ENCODE measurements at places on chromosomes 13 and 19.

DNA sequence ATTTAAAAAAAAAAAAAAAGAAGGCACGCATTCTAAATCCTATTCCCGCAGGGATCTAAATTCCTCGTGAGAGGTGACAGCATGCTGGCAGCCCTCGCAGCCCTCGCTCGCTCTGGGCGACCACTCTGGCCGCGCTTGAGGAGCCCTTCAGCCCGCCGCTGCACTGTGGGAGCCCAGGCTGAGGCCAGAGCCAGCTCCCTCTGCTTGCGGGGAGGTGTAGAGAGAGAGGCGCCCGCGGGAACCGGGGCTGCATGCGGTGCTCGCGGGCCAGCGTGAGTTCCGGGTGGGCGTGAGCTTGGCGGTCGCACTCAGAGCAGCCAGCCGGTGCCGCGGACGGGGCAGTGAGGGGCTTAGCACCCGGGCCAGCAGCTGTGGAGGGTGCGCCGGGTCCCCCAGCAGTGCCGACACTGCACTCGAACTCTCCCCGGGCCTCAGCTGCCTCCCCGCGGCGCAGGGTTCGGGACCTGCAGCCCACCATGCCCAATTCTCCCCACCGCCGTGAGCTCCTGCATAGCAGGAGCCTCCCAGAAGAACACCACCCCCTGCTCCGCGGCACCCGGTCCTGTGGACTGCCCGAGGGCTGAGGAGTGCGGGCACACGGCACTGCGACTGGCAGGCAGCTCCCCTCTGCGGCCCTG is 553.9 kb downstream of the LMO7 start:
- no peak for DNase-seq

DNA sequence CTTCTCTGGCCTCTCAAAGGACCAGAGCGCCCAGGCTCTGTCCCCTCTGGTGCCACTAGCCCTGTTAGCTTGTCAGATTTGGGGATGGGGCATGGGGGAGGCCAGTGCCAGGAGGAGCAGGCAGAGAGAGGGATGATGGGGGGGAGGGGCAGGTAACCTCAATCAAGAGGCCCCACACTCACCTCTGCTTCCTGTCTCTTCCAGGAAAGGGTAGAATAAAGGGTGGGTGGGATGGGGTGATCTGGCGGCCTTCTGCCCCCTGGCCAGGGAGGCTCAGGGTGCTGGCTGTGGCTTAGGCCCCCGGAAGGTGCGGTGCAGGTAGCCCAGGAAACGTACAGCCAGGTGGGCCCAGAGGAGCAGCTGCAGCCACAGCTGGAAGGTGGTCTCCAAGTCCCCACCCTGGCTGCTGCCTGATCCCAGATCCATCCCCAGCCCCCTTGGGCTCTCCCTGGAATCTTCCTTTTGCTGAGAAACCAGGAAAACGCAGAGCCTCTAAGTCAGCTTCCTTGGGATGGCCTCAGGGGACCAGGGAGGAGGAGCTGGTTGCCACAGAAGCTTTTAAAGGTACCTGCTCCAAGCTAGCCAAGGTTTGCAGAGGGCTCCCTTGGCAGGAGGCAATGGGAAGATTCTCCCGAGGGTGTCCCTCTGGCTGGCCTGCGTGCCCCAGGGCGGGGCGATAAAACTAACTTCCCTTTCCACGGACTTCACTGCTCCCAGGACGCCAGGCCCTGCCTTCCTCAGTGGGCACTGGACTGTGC is 5.3 kb downstream of the PRKACA start:
- no peak for DNase-seq

- no peak for DNase-seq
Measured at GRCh38 chr19:50547385-50548190, 20.6 kb downstream of the LRRC4B start.

DNA sequence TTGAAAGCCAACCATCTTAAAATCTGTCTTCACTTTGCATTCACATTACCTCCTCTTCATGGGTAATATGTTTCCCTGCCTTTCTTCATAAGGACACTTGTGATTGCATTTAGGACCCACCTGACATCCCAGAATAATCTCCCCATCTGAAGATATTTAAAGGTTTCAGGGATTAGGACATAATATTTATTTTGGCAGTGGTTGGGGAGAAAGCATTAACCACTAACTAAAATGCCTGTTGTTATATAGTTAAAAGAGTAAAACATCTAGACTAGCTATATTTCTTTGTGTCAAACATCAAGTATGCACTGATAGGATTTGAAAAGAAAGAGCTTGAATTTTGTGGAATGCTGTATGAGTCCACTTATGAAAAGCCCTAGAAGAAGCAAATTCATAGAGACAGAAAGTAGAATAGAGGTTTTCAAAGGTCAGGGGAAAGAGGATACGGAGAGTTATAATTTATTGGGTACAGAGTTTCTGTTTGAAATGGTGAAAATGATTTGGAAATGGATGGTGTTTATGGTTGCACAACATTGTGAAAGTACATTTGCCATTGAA is 457.7 kb upstream of the SPRY2 start:
- DNase-seq: no peak

GRCh38 chr13:99064624-99065234 is 86.9 kb upstream of the DOCK9 start:
- DNase-seq: no peak

GRCh38 chr13:109110159-109110558 is 480.7 kb downstream of the MYO16 start:
- no peak for DNase-seq

DNA sequence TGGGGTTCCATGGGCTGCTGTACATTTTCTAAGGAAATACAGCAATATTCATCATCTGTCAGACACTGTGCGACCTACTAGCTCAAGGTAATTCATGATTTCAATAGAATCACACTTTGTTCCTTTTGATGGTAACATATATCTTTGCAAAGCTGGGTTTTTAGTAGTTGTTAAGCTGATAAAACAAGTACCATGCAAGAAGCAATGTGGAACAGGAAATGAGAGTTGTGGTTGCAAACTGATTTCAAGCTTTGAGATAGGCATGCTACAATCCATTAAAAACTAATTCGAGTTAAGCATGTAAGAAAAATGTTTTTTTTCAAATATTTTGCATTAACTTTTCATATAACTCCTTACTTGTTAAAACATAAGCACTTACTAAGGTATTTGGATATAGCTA is 6.8 kb upstream of the MBNL2 start:
- no peak for DNase-seq

DNA sequence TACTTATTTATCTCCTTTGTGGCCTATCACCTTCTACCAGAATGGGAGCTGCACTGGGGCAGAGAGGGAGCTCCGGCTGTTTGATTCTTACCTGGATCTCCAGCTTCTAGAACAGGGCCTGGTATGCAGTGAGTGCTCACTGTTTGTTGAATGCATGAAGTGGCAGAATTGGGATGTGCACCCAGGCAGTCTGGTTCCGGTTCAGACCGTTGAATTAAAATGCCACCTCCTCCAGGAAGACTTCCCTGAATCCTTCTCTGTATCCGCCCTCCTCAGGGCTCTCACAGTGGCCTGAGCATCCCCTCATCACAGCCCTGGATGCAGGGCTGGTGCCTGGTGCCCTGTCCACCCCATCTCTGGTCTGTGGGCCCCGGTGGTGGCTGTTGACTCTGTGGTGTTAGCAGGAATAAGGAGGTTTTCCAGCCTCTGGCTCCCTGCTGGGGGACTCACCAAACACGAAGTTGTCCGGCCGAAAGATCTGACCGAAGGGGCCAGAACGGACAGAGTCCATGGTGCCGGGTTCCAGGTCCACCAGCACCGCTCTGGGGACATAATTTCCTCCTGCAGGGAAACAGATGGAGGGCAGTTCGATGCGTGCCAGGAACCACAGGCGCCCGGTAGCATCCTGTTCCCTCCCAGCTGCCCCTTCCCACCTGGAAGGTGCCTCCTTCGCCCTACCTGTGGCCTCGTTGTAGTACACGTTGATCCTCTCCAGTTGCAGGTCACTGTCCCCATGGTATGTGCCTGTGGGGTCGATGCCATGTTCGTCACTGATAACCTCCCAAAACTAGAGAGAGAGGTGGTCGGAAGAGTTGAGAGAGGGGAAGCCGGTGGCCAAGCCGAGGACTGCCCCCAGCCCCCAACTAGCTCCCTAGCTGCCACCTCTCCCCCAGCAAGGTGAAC is 1.0 kb downstream of the TUBB4A start:
- DNase-seq: no peak

- DNase-seq: no peak
Measured at GRCh38 chr13:31242916-31243315, 43.1 kb downstream of the B3GLCT start.

DNA sequence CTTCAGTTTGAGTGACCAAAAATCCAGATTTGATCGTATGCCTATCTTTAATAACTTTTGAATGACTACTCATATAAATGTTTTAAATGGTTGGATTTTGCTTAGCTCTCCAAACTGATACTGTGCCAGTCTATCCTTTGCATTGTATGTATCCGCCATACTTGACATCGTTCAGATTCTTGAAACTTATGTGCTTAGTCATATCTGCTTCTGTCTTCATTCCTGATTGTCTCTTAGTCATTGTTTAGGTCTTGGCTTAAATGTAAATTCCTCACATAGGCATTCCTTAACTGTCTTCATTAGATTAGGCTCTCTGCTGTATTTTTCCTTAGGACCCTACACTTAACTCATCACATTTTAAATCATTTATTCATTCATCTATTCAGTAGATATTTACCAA is 126.0 kb downstream of the PCCA start:
- peak; percentile 62 for DNase-seq

- DNase-seq: no peak
Measured at GRCh38 chr13:106488076-106488475, 47.4 kb downstream of the EFNB2 start.

- DNase-seq: no peak
Measured at GRCh38 chr19:12162513-12162881, 399 bp upstream of the ZNF136 start.

DNA sequence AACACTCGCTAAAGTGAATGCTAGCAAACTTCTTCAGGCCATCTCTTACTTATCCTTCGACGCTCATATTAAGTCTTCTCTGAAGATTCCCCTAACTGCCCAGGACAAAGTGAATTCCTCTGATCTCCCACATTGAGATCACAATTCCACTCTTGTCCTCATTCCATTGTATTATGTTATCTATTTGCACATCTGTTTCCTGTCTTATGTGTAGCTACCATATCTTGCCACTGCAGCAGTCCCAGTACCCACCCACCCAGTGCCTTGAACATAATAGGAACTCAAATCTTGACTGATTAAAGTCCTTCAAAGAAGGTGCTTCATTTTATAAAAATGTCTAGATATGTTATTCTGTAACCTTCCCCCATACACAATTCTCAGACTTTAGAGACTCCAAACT is 702.3 kb downstream of the DIAPH3 start:
- no peak for DNase-seq

GRCh38 chr13:36950920-36951319 is 30.9 kb upstream of the SMAD9 start:
- no peak for DNase-seq

DNA sequence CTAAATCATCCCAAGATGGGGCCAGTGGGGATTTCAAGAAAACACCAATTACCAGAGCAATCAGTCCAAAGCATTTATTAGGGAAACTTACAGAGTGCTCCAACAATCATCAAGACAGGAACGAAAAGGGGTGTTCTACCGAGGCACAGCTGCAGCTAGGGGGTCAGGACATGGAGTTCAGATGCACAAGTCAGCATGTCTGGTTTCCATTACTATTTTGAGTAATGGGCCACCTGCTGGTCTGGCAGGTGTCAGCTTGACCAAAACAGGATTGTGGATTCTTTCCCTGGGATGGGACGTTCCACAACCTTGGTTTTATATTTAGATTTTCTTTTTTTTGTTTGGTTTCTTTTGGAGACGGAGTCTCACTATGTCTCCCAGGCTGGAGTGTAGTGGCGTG is 3.9 kb upstream of the UBL5 start:
- no peak for DNase-seq
